ENCODE measurements at places on chromosomes 4 and X.
A peak's percentile ranks its signal among the peaks of the same experiment; 100 is the strongest.

GRCh38 chr4:106140601-106141000, 175.4 kb downstream of the TBCK start:
- DNase-seq, result no peak

GRCh38 chrX:10296576-10296975, 139.8 kb downstream of the CLCN4 start:
- DNase-seq, result peak; percentile 58

GRCh38 chr4:93981594-93981993, 153.0 kb downstream of the ATOH1 start:
- no peak for DNase-seq

- no peak for DNase-seq
Measured at GRCh38 chr4:1051472-1051871, 40.0 kb downstream of the FGFRL1 start.

- no peak for DNase-seq
Measured at GRCh38 chrX:78506248-78506647, 152.9 kb downstream of the RTL3 start.

DNA sequence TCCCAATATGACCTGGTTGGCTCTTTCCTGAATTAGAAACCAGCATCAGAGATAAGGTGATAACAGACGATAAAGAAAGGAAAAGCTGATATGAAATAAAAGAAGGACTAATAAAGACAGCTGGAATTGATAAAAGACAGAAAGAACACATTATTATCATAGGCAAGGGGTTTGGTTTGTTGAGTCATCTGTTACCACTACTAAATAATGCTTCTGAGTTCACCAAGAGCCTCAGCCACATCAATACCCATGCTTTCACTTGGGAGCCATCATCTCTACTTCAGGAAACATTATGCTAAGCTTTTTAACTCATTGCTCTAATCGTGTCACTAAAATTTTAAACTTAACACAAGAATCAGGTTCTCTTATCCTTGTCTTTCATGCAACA, 27.6 kb downstream of the ANXA5 start:
- DNase-seq, result peak; percentile 69

GRCh38 chr4:8038719-8039251, 99.1 kb upstream of the AFAP1 start:
- DNase-seq, result no peak

GRCh38 chrX:133926099-133926498, 59.3 kb downstream of the GPC3 start:
- no peak for DNase-seq

- DNase-seq, result peak; percentile 37
Measured at GRCh38 chrX:68571610-68572311, 72.9 kb downstream of the YIPF6 start.

DNA sequence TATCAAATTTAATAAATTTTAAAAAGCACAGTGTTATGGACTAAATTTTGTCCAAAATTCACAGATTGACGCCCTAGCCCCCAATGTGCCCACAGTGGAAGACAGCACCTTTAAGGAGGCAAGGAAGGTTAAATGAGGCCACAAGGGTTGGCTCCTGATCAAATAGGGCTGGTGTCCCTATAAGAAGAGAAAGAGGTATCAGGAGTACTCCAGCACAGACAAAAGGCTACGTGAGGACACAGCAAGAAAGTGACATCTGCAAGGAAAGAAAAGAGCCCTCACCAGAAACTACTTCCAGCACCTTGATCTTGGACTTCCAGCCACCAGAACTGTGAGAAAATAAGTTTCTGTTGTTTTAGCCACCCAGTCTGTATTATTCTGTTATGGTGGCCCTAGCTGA, 48.8 kb downstream of the FAM13A start:
- DNase-seq, result no peak

DNA sequence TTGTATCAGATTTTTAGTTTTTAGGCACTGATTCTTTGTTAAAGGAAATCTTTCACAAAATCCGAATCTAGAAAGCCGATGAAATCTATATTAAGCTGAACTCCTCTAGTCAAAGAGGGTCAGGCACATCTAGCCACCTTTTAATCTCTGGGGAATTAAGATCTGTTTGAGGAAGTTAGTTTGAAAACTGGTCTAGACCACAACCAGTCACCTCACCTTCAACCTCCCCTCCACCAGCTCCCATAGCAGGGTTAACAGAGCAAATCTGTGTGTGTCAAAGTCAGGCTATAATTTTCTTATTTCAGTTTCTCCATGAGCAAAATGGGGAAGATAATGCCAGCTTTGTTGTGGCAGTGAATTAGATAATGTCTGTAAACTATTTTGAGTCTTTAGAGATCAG, 110.0 kb upstream of the IGFBP7 start:
- no peak for DNase-seq

DNA sequence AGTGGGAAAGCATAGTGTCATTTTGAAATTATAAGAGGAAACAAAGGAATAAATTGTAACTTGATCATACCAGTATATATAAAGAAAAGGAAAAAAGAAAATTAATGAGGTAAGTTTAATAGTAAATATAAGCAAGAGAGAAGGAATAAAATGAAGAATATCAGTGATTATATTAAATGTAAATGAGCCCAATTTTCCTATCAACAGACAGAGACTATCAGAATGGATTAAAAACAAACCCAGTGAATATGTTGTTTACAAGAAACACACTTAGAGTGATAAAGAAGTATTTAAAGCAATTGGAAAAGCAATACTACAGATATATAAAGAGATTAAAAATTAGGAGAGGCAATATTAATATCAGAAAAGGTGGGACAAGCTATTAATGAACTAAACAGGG, 28.8 kb upstream of the RHOH start:
- DNase-seq, result no peak

DNA sequence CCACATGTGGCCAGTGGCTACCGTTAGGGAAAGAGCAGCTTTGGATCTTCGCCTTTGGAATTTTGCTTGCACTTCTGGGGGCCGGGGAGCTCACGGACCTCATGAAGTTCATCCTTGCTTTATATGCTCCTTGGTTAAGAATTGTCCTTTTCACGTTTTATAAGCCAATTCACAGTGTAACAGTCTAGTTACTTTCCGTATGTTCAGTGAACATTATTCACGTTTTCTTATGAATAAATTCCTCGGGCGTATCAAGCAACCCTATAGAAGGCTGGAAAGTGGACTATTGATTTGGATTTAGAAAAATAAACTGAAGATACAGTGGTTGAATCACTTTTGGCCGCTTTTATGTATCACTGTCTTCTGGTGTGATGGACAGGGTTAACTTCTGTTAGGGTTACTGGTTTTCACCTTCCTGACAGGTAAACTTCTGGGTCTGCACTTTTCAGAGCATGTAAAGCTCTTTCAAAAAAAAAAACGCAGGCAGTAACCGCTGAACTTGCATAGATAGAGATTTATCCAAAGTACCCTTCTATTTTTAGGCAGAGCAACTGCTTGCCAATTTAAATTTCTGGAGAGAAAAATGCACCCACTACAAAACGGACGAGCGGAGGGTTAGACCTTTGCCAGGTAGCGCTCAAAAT, 569 bp upstream of the PDLIM5 start:
- no peak for DNase-seq

GRCh38 chr4:53961351-53961750, 103.1 kb downstream of the CHIC2 start:
- no peak for DNase-seq

- no peak for DNase-seq
Measured at GRCh38 chr4:3745886-3746656, 20.1 kb upstream of the ADRA2C start.

- no peak for DNase-seq
Measured at GRCh38 chrX:69238114-69238886, 73.0 kb upstream of the PJA1 start.

- DNase-seq, result no peak
Measured at GRCh38 chr4:107216379-107216778, 180.3 kb upstream of the DKK2 start.

DNA sequence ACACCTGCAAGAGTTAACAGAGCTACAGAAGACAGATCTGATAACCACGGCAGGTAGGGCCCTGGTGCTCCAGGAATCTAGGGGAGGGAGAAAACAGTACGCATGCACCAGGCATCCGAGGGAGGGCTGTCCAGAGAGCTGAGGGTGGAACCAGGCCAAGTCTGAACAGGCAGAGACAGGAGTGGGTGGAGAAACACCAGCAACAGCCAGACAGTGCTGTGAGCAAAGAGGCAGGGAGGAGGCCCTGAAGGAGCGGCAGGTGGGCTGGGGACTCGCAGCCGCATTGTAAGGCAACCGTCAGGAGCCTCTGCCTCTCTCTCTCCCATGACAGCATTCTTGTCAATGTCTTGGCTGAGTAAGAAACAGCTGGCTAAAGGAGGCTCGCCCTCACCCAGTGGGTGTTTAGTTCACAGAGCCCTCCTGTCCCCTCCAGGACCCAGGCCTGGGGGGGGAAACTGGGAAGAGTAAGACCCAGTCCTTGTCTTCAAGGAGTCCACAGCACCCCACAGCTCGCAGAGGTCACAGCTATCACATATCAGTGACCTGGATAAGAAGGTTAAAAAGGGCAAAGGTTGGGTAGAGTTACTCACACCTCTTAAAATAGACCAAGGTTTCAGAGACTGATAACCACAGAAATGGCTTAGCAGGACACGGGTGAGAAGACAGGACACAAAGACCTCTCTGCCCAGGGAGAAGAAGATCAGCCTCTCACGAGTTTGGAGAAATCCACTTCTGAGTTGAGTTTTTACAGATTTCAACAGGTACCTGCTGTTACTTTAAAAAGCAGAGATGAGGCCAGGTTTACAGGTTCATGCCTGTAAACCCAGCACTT, 10.5 kb downstream of the ACSL1 start:
- peak; percentile 80 for DNase-seq

DNA sequence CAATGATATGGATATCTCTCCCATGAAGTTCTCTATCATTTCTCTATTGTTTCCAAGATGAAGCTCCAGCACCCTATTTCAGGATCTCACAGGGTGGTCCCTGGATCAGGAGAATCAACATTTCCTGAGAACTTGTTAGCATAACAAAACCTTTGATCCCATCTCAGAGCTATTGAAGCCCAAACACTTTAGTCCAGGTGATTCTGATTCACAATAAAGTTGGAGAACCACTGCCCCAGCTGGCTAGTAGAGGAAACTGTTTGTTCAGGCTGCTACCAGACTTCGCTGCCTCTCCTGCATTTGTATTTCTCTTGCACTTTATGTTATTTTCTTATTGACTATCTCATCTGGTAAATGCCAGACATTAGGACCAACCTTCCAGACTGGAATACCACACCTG, 65.4 kb downstream of the CEP44 start:
- no peak for DNase-seq

DNA sequence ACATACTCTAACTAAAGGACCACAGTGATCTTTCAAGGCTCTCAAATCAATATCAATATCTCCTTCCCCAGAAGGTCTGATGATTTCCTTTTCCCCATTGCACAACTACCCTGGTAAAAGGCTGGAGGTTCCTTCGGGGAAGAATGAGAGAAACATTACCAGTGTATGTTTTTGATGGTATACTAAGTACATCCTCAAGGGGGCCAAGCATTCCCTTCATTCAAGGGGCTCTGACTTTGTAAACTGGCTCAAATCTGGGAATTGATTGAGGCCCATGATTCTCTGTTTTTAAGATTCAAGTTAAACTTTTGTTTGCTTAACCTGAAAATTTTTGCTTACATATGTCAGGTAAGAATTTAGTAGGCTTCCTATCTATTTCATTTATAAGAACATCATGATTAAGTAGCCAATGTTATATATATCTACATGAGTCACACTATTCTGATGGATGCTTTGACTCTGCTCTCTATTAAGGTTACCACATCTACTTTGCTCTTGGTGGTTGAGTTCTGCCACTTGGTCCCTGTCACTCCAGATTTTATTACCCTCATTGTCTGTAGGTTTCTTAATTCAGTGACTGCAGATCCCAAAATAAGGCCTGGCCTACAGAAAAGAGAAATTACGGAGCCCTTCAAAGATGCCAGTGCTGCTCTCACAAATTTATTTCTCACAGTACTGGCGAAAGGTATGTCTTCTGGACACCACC, 16.4 kb upstream of the GUCY1B1 start:
- no peak for DNase-seq

DNA sequence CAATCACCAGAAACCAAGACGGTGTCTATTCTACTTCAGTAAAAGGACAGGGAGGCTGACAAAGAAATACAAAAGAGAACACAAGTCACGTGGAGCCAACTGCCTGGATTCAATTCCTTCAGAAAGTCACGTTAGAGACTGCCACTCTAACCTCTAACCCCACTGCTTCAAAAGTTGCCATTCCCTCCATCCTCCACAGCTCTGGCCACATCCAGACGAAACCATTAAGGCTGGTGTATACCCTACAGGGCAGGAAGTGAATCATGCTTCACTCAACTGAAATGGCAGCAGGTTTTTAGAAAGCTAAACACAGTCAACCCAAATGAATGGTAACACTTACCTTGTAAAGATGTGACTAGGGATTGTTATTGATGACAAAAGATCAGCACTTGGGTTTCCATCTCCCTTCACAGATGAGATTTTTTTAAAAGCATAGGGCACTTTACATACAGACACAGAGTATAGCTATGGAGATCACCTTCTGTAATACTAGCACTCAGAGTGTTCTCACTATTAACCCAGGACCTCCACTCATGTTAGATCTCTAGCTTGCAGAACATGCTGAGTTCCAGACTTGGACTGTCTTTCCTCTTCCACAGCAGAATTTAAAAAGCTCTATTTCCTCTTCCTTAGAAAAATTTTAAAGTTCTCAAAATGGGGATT, 37.4 kb downstream of the MAML3 start:
- no peak for DNase-seq

GRCh38 chr4:76943790-76944189, 5.8 kb upstream of the SEPTIN11 start:
- no peak for DNase-seq

DNA sequence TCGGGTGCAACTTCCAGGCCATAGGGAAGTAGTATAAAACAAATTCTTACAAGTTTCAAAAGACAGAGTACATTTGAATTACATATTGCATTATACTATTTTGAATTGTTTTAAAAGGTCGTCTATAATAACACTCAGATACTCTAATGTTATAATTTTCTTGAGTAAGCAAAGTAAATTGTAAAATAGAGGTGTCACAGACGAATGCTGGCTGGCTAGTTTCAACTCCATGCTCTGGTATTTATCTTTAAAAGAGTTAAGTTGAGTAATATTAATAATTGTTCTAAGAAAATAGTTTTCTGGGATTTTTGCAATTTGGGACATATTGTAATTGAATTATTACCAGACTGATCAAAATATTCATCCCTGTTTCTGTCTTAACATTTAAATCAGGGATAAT, 764.9 kb downstream of the TECRL start:
- DNase-seq, result no peak

- DNase-seq, result no peak
Measured at GRCh38 chrX:13716455-13716854, 18.0 kb downstream of the TRAPPC2 start.

DNA sequence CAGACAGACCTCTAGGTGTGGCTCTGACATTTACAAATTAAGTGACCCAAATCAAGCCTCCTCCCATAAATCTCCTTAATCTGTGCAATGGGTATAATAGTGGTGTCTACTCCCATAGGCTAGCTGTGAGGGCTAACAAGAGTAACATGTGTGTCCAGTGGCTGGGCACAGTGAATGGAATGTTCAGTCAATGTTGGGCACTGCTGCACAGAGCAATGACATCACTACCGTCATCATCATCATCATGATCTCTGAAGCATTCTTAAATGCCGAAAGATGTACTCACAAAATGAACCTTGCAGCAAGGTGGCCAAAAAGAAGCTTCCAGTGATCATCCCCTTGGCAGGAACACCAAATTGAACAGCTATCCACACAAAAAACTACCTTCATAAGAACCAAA, 43.5 kb downstream of the CHRNA9 start:
- no peak for DNase-seq
